OCI-LY7 (cell line): ENCODE measurements at places on chromosomes 1 and 21.
A peak's percentile ranks its signal among the peaks of the same experiment; 100 is the strongest.

DNA sequence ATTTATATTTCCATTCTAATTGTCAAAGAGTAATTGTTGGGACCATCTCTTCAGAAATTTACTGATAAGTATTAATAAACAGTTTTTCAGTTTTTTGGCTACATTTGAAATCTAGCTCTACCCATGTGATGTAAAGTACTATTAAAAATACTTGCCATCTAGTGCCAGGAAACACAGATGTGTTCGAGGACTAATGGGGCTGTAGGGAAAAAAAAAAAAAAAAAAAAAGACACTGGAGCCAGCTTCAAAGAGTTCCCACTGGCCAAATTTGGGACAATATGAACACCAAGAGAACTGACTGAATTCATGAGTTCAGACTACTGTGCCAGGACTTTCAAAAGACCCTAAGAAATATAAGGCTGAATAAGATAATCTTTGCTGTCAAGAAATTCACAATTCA lies 65.2 kb upstream of the GFI1 start:
- no peak for DNase-seq

DNA sequence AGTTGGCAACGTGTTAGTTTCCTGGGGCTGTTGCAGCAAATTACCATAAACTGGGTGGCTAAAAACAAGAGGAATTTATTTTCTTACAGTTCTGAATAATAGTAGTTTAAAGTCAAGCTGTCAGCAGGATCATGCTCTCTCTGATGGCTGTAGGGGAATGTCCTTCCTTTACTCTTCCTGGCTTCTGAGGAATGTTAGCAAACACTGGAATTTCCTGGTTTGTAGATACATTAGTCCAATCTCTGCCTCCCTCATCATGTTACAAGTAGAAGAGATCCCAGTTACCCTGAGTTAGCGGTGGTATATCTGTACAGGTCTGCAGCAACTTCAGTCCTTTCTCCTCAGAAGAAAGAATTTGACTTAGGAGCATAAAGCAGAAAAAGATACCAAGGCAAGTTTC lies 2249.1 kb downstream of the NCAM2 start:
- DNase-seq = no peak

DNA sequence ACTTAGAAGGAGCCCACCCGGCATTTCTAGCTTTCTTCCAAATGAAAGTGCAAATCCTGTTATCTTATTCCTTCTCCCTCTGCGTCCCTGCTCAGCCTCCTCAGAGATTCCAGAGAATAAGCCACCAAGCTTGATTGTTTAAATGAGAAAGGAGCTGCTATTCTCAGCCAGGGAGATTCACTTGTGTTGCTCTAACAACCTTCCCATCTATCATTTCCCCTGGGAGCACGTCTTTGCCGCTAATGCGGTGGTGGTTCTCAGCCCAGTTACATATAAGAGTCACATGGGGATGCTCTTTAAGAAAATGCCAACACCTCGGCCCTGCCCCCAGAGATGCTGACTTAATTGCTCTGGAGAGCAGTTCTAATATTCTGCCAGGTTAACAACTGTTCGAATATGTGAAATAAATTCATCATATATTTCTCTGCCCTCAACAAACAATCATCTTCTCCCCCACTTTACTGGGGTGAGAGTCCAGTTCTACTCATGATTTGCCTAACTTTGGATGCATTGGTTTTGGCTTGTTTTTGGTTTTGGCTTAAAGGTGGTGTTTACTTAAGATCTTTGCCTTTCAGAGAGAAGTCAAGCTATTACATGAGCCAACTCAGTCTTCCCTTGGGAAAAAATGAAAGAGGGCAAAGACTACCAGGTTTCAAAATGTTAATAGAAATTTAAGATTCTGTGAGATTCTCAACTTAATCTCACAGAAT lies 213.9 kb downstream of the SEC16B start:
- DNase-seq = no peak

- no peak for DNase-seq
Observed at GRCh38 chr1:14599183-14599791, 802 bp downstream of the KAZN start.

- DNase-seq = no peak
Observed at GRCh38 chr1:3672231-3672970, 20.1 kb downstream of the TP73 start.

- DNase-seq = no peak
Observed at GRCh38 chr1:68221001-68221979, 11.0 kb downstream of the WLS start.

DNA sequence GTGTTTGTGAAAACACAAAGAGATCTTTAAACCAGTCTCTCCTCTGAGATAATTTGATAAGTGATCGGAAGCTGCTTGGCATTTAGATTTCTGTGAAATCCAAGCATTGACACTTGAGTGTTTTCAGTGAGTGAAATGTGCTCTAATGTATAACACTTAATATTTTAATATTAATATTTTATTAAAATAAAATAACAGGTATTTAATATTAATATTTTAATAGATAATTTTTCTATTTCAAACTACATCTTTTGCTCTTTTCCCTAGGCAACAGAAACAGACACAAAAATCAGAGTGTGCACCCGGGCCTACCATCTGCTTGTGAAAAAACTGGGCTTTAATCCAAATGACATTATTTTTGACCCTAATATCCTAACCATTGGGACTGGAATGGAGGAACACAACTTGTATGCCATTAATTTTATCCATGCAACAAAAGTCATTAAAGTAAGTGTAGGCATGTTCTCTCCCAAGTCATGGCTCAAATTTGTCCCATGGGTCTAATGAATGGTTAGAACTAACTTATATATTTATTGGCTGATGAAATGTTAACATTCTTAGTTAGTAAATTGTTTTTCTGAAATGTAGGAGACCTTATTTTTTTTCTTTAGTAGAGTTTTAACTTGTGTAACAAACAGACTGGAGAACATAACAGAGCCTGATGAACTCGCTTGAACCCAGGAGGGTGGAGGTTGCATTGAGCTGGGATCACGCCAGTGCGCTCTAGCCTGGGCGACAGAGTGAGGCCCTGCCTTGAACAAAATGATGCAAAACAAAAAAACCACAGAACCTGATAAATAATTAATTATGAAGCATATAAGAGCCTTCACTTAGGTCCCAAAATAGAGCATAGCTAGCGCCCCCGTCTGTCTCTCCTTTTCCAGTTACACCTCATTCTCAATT lies 55.2 kb downstream of the MTR start:
- no peak for DNase-seq

DNA sequence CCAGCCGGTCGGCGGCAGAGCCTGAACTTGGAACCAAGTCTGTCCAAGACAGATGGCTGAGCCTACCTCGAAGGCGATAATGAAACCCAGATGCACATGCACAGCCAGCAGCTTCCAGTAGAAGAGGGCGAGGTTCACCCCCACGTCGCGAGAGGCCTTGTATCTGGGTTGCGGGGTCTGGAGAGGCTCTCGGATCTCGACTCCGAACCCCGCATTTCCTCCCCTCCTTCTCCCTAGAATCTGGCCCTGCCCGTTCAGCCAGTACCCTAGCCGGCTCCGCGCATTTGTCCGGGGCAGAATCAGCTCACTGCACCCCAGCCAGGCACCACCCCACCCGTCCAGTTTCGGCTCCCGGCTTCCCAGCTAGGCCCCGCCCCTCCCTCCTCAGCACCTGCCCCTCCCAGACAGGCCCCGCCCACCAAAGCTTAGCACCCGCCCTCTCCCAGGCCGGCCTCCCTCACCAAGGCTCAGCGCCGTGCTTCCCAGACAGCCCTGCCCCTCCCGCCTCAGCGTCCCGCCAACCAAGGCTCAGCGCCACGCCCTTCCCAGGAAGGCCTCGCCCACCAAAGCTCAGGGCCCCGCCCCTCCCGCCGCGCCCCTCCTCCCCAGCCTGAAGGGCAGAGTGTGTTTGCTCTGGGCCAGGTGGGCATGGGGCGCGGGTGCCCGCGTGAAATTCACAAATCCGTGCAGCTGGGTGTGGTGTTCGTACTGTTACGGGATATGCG lies 4.8 kb upstream of the ARHGEF19 start:
- peak; percentile 97 for DNase-seq

GRCh38 chr1:42002220-42002619 lies 83.5 kb upstream of the HIVEP3 start:
- DNase-seq = no peak

GRCh38 chr1:183552891-183553290 lies 37.4 kb downstream of the NCF2 start:
- no peak for DNase-seq

DNA sequence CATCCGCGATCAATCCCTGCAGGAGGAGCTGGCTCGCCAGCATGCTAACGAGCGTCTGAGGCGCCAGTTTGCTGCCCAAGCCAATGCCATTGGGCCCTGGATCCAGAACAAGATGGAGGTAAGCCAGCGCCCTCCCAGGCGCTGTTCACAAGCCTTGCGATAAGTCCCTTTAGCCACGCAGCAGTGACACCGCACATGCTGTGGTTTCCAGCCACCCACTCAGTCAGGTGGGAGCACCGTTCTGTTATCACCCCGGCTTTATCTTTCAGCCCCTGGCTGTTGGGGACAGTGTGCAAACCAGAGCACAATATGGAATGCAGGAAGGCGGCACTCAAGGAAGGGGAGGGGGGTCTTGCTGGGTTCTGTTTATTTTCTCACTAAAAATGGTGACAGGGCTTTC lies 41.1 kb upstream of the MTR start:
- DNase-seq = no peak

DNA sequence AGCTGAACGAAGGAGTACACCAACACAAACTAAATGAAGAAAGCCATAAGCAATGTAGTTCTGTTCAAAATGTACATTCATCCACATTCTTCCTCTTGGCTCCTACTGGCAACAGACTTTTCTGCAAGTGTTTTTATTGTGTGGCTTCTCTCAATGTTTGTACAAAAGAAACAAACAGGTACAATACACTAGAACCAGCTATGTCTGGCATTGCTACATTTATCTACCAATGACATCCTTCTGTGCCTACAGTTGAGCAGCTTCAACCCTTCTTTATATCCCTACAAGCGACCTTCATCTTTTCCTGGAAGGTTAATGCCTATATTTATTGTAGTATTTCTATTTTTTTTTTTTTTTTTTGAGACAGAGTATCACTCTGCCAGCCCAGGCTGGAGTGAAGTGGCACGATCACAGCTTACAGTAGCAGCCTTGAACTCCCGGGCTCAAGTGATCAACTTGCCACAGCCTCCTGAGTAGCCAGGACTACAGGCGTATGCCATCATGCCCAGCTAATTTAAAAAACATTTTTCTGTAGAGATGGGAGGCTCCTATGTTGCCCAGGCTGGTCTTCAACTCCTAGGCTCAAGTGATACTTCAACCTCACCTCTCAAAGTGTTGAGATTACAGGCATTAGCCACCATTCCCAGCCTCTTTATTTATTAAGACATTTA lies 89.3 kb downstream of the ASH1L start:
- no peak for DNase-seq

GRCh38 chr1:3610527-3611169 lies 660 bp downstream of the MEGF6 start:
- DNase-seq = no peak

DNA sequence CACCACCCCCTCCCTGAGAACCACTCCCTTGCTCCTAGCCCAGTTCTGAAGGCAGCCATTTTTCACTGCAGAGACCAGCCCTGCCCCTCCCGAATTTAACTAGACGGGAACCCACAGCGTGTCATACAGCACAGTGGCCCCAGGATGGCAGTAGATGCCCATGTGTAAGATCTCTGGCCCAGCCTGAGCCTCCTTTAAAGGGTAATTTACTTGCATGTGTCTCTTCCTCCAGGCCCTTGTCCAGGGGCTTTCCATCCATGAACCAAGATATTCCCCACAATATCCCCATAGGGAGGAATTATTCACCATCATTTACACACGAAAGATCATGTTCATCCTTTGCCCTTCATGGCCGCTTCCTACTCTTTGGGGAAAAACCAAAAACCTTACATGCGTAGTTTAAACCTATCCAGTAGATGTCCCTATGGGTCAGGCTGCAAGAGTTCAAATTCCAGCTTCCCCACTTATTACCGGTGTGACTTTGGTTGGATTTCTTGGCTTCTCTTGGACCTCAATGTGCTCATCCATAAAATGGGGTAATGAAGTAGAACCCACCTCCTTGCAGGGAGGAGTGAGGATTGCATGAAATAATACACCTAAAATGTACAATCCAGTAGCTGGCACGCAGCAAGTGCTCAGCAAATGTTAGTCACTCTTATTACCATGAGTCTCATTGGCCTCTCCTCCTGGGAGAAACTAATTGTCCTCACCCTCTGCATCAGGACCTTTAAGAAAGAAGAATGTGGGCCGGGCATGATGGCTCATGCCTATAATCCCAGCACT lies 4.0 kb upstream of the LACTBL1 start:
- DNase-seq = peak; percentile 78

DNA sequence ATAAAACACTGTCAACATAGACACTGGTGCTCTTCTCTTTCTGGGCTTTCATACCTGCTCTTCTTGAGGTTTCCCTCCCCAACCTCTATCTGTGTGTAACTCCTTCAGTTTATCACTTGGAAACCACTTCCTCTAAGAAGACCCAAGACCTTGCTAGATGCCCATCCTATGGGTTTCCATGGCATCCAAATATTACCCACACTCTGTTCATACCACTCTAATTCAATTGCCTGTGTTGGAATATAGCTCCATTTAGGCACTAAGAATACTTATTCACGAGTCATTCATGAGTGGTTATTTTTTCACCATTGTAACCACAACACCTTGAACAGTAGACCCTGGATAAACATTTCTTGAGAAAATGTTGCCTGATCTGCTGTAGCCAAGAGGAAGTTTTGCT lies 231.1 kb upstream of the SGIP1 start:
- DNase-seq = no peak

GRCh38 chr1:17574516-17574915 lies 35.0 kb downstream of the ARHGEF10L start:
- DNase-seq = no peak

- no peak for DNase-seq
Observed at GRCh38 chr1:208985231-208985630, 598.3 kb upstream of the CAMK1G start.

GRCh38 chr1:189149547-189150375 lies 1327.9 kb downstream of the BRINP3 start:
- DNase-seq = no peak

- no peak for DNase-seq
Observed at GRCh38 chr1:69513601-69514000, 54.1 kb upstream of the LRRC7 start.

- DNase-seq = no peak
Observed at GRCh38 chr1:183783767-183784637, 20.9 kb upstream of the RGL1 start.

GRCh38 chr1:232426801-232427200 lies 203.1 kb downstream of the SIPA1L2 start:
- no peak for DNase-seq

DNA sequence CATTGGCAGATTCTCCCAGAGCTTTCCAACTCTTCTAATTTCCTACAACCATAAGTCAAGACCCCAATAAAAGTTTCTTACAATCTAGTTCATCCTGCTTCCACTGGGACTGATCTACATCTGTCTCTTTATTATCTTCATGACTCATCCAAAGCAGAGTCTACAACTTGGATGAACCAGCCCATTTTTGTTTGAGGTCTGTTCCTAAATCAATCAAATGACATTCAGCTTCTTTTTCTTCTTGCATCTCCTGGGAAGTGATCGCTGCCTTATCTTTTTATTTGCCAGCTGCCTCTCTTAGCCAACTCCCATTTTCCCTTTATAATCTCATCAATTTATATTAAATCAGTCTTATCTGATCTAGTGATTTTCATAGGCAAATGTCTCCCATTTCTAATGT lies 105.6 kb downstream of the ERG start:
- DNase-seq = no peak

- no peak for DNase-seq
Observed at GRCh38 chr21:44726826-44727225, 15.5 kb upstream of the TSPEAR start.
